ENCODE measurements at places on chromosomes 2 and 18. TPM values are rescaled to one million over a fixed set of nuclear protein-coding genes. Genes with fewer than 3 reads are reported as not detected.

LHCGR gene
- total RNA-seq = 0.72 TPM

DNA sequence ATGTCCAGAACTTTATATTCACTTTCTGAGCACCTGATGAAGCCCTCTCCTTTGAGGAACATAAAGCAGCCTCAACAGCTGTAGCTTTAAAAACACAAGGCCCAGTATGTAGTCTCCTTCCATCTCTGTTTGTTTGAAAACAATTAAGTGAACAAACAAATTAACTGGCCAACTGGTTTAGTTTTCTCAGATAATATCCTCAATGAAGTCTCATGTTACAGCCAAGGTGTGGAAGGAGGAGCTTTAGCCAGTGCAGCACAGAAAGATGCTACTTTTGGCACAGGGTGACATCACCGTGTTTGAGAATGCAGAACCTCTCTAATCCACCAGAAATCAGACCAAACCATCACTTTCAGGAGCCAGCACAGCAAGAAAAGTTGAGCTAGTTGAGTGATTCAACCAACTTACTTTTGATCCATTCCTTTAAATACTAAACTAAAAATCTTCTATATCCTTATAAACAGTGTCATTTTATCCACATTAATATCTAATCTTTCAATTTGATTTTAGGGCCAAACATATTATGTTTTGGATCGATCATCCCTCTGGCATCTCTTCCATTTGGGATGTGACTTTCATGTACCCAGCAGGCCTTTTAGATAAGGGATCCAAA lies 488.7 kb downstream of the ARHGAP15 start:
- no peak overlapping the region for H3K27ac ChIP-seq
- no peak overlapping the region for H3K4me3 ChIP-seq
- H3K27me3 ChIP-seq = no peaks in the 10 kb centered on the region
- no peak for DNase-seq

DNA sequence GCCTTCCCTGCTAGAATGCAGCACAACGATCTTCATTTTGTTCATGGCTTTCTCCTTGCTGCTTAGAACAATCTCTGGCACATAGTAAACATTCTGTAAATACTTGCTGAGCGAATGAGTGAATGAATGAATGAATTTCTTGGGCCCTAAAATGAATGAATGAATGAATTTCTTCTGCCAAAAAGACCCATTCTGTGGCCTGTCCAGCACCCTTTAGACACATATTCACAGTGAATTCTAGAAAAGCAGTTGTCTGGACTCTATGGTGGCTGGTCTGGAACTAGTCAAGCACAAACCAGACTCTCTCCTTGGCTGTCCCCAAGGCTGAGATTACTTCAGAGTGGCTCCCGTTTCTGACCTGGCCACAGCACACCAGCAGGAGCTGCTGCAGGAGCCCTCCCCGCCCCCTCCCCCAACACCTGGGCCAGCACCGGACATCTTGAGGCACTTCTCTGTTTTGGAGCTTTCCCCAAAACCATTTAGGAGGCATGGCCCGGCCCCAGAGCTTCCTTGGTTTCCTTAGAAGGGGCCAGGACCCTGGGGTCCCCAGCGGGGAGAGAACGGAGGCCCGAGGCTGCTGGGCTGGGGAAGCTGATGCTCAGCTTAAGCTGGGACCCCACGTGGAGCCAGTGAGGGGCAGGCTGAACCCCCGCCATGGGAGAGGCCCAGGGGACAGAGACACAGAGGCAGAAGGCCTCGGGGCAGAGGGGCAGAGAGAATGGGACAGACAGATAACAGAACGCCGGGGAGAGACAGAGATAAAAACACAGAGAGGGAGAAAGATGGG lies 159.0 kb downstream of the ZFP36L2 start:
- H3K27me3 ChIP-seq = no peaks in the 10 kb centered on the region
- no peak for DNase-seq
- no peak overlapping the region for H3K4me3 ChIP-seq
- H3K4me1 ChIP-seq = peaks cover 21% of the 10 kb centered on the region
- H3K27ac ChIP-seq = no peak overlapping the region
- H3K36me3 ChIP-seq = no peaks in the 10 kb centered on the region

DNA sequence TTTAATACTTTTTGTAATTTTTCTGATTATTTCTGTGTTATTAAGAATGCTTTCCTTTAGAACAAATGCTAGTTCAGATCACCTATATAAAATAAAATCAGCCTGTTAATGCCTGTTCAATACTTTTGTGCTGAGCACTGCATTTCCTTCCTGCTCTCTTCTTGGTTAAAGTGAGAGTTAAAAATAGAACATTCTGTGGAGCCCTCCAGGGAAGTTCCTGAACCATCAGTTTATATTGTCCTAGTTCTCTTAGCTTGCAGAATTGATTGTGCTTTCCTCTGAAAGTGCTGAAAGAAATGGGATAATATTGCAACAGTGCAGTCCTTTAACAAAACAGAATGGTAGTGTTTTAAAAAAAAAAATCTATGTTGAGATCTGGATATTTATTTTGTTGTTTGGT lies 74.6 kb upstream of the UBXN4 start:
- H3K36me3 ChIP-seq = no peaks in the 10 kb centered on the region
- no peak overlapping the region for H3K4me3 ChIP-seq
- H3K4me1 ChIP-seq = peaks cover 2% of the 10 kb centered on the region
- H3K27me3 ChIP-seq = no peaks in the 10 kb centered on the region
- no peak for DNase-seq

GRCh38 chr2:190791347-190791975 lies 89.2 kb upstream of the GLS start:
- no peak overlapping the region for H3K4me3 ChIP-seq
- H3K4me1 ChIP-seq = peaks cover 23% of the 10 kb centered on the region
- no peak overlapping the region for H3K27ac ChIP-seq
- no peaks in the 10 kb centered on the region for H3K36me3 ChIP-seq
- DNase-seq = no peak

DNA sequence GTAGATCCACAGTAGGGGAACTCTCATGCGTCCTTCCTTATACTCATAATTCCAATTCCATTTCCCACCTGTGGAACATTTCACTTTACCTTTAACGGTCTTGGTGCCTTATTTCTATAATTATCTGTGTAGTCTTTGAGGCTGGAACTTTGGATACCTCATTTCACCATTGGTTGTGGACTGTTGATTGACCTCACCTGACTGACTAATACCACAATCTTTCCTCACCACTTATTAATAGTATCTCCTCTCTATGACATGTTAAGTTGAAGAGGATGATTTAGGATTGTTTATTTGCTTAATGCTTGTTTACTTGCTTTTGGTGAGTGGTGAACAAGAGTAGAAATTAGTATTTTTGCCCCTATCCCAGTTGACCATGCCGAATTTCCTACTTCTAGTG lies 50.0 kb downstream of the R3HDM1 start:
- H3K27ac ChIP-seq = no peak overlapping the region
- H3K36me3 ChIP-seq = no peaks in the 10 kb centered on the region
- no peak overlapping the region for H3K4me3 ChIP-seq
- no peak for DNase-seq

- H3K27me3 ChIP-seq = no peaks in the 10 kb centered on the region
- no peak overlapping the region for H3K4me3 ChIP-seq
- H3K27ac ChIP-seq = no peak overlapping the region
- DNase-seq = no peak
- H3K4me1 ChIP-seq = peaks cover 30% of the 10 kb centered on the region
Observed at GRCh38 chr2:197708331-197708730, 3.2 kb downstream of the MARS2 start.

DNA sequence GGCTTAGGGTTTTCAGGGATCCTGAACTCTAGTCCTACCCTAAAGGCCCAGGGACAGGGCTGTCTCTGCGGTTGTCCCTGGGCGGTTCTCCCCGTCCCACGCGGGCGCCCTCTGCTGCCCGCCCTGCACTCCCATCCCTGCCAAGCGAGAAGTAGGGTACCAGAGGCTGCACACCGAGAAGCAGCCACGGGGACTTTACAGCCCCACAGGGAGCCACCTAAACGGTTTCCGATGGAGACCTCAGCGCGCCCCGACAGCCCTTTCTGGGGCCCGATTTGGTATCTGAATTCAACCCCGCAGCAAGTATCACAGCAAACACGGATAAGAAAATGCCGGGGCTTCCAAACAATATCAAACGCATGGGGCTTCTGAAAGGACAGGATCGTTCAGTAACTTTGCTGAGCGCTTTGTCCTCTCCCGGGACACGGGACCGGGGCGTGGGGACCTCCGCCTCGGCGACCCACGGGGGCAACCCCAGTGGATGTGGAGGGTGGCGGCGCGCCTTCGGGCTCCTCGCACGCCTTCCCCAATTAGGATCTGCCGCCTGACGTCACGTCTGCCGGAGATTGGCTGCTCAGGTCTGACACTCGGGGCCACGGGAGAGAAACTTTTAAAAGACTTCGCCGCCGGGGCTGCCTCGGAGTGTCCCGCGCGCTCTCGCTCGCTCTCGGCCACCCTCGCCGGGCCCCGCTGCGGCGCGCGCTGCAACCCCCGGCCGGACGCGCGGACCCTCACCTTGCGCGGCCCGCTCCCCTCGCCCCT lies at the start of gene LTBP1:
TSS of gene LTBP1 (plus strand) at position 640 of the 762 bp plus-strand sequence. CDS start 372 bp downstream, outside the sequence.
- H3K4me3 ChIP-seq = peak within 1 kb of the TSS; percentile 88
- H3K27ac ChIP-seq = peak within 1 kb of the TSS; percentile 57
- DNase-seq = peak; percentile 91
- H3K27me3 ChIP-seq = peaks cover 10% of the 10 kb centered on the region

CCDC148 gene
- 1.8 TPM for total RNA-seq

SH2D6 gene
- not detected for total RNA-seq

PSMD1 gene
- 59.5 TPM for total RNA-seq

CERKL gene
- 1.9 TPM for total RNA-seq

DNA sequence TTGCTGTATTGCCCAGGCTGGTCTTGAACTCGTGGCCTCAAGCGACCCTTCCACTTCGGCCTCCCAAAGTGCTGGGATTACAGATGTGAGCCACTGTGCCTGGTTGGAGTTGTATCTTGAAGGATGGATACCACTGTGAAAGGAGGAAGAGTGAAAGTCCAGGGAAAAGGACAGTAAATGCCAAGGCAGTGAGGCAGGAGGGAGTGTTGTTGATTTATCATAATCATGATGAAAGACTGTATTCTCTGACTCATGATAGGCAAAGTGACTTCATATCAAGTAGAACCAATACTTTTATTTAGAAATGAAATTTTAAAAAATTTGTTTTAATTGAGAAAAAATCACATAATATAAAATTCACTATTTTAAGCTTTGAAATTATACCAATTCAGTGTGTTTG lies 162.3 kb downstream of the ARHGAP28 start:
- H3K36me3 ChIP-seq = no peaks in the 10 kb centered on the region
- H3K27ac ChIP-seq = no peak overlapping the region
- DNase-seq = no peak
- H3K4me1 ChIP-seq = no peaks in the 10 kb centered on the region
- no peak overlapping the region for H3K4me3 ChIP-seq
- no peaks in the 10 kb centered on the region for H3K27me3 ChIP-seq

GRCh38 chr2:239355724-239356123 lies 45.1 kb downstream of the HDAC4 start:
- no peak overlapping the region for H3K4me3 ChIP-seq
- peaks cover 13% of the 10 kb centered on the region for H3K36me3 ChIP-seq
- H3K4me1 ChIP-seq = no peaks in the 10 kb centered on the region
- H3K27ac ChIP-seq = no peak overlapping the region
- no peak for DNase-seq
